Left lung (tissue), 14 donors: ENCODE measurements at places on chromosomes 1 and 21. TPM values are rescaled to one million over a fixed set of nuclear protein-coding genes. Genes with fewer than 3 reads are reported as not detected.
A peak's percentile ranks its signal among the peaks of the same experiment; 100 is the strongest.

The TNFAIP8L2 gene
- 14.5 TPM for total RNA-seq

The HMGN2 gene
- 355 TPM for total RNA-seq

The PCSK9 gene
- total RNA-seq: 18.7 TPM

The RNU1-1 gene
- 3,444 TPM for total RNA-seq

The FCRL1 gene
- 0.85 TPM for total RNA-seq

DNA sequence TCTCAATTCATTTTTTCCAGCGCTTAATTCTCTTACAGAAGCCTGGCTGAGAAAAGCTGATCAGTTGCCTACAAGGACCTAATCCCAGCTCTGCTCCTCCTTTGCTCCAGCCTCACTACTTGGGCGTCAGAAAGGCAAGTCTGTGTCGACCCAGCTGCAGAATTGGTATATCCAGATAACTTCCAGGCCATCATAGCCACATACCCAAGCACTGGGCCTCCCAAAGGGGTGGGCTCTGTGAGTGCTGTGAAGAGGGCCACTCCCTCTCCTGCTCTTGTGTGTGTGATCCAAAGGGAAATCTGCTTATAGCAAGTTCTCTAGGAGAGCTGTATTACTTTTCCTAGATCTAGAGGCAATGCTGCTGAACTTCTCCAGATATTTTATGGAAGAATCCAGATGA lies 18.1 kb downstream of the LMOD1 start:
- no peaks in the 10 kb centered on the region for H3K27me3 ChIP-seq
- H3K36me3 ChIP-seq: no peaks in the 10 kb centered on the region
- no peak for DNase-seq
- H3K27ac ChIP-seq: no peak overlapping the region
- H3K4me3 ChIP-seq: no peak overlapping the region

DNA sequence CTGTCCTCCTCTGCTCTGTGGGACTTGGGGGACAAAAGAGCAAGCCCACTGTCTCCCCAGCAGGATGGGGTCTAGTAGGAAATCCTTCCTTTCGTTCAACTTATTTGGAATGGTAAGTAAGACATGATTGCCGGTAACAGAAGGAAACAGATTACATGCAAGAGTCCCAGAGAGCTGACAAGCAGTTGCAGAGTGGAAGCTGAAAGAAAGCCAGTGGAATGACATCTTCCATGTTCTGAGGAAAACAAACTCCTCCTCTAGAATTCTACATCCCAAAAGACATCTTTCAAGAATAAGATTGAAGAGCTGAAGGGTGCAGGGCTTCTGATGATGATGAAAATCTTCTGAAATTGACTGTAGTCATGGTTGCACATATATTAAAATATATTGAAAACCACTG lies 619.4 kb downstream of the KIF26B start:
- H3K36me3 ChIP-seq: no peaks in the 10 kb centered on the region
- no peak for DNase-seq
- H3K27ac ChIP-seq: no peak overlapping the region
- no peaks in the 10 kb centered on the region for H3K4me1 ChIP-seq

DNA sequence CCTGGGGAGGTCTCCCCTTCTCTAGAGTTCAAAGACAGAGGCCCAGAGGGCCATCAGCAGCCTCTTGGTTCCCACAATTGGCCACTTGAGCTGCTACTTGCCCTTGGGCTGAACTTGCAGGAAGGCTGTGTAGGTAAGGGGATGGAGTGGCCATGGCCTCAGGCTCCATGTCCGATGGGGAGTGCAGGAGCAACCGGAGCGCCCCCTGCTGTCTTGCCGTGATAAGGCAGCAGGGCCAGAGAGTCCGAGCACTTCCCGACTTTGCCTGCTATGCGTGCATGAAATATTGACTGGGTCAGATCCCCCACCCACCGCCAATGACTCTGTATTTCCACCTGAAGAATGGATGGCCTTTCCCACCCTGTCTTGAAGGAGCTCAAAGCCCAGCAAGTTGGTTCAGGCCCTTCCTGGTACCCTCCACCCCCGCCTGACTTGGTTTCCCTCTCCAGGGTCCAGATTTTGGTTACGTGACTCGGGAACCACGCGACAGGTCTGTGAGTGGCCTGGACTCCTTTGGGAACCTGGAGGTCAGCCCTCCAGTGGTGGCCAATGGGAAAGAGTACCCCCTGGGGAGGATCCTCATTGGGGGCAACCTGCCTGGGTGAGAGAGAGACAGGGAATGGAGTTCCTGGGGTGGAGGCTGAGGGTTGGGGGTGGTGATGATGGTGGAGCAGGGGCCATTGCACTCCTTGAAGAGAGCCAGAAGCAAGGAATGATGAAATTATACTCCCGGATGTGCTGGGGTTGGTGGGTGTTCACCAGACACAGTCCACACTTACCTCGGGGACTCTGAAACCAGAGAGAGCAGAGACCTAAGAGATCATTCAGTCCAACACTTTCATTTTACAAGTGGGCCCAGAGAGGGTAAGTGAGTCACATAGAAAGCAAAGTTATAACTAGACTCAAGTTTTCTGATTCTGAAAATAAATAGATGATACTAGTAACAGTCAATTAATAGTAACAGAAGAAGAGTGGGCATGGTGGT lies 25.6 kb downstream of the PADI3 start:
- H3K4me1 ChIP-seq: no peaks in the 10 kb centered on the region
- H3K36me3 ChIP-seq: no peaks in the 10 kb centered on the region
- peak; percentile 52 for DNase-seq
- no peak overlapping the region for H3K27ac ChIP-seq
- no peak overlapping the region for H3K4me3 ChIP-seq

DNA sequence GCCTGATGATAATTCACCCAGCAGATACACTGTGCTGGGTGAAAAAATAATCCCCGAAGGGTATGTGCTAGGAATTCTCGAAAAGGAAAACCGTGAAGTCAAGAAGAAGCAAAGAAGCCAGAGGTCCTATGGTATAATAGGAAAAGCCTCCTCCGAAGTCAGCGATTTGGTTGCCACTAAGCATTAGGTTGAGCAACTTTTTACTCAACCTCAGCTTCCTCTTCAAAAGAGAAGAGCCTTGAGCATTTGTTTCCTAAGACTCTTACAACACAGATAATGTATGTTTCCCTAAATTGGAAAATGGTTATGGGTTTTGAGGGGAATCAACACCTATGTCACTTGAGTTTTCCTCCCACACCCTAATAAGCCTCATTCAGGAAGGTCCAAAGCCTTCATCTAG lies 21.3 kb upstream of the MNDA start:
- H3K4me1 ChIP-seq: peaks cover 48% of the 10 kb centered on the region
- peak overlapping the region; percentile 0 for H3K4me3 ChIP-seq
- no peaks in the 10 kb centered on the region for H3K27me3 ChIP-seq
- H3K27ac ChIP-seq: peak overlapping the region; percentile 40
- H3K36me3 ChIP-seq: no peaks in the 10 kb centered on the region

DNA sequence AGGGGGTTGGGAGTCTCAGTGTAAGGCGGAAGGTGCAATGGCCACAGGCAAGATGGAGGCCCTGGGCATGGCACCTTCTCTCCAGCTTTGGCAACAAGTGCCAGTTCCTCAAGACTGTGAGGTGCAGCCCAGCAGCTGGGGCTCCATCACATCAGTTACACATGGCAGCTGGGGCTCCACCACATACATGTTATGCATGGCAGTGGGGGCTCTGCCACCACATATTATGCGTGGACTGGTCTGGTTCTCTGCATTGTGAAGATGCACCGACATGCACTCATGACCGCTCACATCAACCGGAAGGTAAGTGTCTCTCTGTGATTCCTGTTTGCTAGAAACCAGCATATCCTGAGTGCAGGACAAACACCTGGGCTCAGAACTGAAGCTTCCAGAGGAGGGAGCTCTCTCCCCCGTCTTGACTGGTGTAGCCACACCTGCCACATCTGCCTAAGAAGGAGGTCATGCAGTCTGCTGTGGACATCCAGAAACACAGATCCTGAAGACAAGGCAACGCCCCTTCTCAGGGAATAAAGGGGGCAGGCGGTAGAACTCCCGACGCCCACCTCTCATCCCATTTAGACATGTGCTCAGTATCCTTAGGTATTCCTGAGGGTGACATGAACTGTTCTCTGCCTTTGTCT lies 104.1 kb upstream of the TMPRSS2 start:
- H3K4me3 ChIP-seq: no peak overlapping the region
- H3K27ac ChIP-seq: peak overlapping the region; percentile 33
- DNase-seq: no peak
- H3K27me3 ChIP-seq: peaks cover 37% of the 10 kb centered on the region
- peaks cover 16% of the 10 kb centered on the region for H3K4me1 ChIP-seq
